ENCODE measurements at places on chromosomes 4 and X.

- DNase-seq = no peak
Observed at GRCh38 chr4:95637043-95637600, 88.3 kb upstream of the UNC5C start.

- DNase-seq = no peak
Observed at GRCh38 chr4:153831245-153831644, 42.4 kb upstream of the SFRP2 start.

DNA sequence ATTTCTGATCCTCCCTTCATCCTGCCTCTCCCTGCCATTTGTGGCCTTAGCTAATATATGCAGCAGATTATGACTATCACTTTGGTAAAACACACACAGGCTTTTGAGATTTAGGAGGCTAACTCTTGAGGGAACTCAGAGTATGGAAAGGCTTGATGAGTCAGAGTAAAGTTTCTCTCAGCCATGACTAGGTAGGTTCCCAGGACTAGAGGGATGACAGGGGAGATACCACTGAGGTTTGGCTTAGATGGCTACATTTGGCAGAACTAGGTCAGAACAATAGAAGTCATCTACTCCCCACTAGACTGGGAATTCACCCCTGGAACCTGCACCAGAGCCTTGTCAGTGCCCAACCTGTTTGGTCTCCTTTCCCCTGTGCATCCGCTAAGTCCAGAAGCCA, 585.7 kb downstream of the TLL1 start:
- no peak for DNase-seq

GRCh38 chr4:69051576-69051943, 44.7 kb upstream of the UGT2B7 start:
- no peak for DNase-seq

DNA sequence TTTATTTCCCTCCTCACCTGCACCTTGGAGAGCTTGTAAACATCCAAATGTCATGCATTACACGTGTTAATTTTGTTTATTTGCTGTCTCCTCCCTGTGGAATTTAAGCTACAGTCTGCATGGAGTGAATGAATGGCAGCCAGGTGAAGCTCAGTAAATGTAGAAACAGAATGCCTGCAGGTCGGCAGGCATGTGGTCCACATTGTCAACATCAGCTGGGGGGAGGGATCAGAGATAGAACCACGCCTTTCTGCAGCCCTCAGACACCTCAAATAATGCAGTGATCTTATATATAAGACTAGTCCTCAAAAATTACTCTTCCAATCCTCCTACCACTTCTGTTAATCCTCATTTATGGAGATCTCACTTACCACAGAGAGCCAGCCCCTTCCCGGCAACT, 131.2 kb upstream of the KIT start:
- DNase-seq = no peak

DNA sequence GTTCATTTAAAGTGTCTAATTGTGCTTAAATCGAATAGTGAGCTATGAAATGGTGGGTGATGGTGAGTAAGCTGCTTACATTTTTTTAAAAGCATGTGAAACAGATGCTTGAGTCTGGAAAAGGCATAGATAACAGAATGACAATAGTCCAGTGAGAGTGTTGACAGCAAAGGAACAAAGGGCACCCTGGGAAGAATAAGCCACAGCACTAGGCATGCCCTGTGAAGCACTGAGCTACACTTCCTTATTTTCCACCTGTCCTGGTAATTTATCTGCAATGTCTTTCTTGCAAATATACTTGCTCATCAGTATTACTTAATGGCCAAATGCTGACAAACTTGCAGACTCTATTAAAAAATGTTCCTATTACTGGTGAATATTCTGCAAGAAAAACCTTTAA, 168.7 kb downstream of the PRDM5 start:
- DNase-seq = no peak

DNA sequence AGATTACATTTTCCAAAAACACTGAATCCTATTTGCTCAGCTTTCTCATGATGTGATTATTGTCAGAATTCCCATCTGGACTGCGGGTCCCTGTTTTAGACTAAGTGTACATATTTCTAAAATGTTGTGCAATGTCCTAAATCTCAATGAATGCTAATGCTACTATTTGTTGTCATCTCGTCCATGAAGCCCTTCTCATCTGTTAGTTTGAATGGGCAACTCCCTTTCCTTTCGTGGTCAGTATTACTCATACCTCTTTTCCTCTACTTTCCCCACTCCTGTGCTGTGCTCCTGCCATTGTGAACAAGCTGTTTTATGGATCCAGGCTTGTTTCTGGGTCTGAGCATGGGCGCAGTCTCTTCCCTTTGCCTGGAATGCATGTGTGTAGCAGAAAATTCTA, 91.0 kb downstream of the MID1 start:
- no peak for DNase-seq

GRCh38 chr4:20982544-20982943, 282.3 kb downstream of the PACRGL start:
- DNase-seq = no peak
